Sigmoid colon (tissue), 7 donors: ENCODE measurements at places on chromosomes 16 and 17.

DNA sequence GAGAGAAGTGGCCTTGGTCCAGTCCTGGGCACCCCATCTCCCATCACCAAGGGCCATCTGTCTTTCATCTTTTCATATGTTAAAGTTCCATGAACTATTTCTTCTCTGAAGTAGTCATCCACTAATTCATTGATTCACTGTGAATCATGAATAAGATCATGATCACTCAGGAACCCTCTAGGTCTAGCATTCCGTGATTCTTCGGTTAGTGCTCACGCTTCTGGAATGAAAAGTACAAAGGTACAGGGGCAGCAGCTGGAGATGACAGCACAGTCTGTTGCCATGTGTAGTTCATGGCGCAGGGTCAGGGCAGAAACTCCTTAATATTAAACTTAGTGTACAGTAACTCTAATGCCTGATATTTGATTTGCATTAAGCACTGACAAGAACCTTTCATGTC is 127.1 kb downstream of the CDH13 start:
- no peak for DNase-seq

DNA sequence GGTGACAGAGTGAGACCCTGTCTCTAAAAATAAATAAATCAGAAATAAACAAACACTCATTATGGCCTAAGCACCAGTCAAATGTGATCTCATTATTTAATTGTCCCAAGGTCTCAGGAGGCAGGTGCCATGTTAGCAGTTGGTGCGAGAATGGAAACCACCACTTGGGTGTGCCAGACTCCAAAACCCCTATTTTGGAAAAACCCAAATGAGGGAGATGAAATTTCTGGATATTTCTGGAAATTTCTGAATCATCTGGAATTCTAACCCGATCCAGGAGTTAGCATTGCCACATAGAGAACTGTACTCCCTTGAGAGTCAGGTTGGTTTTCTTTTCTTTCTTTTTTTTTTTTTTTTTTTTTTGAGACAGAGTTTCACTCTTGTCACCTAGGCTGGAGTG is 264.0 kb downstream of the XYLT1 start:
- no peak for DNase-seq

- DNase-seq = peak; percentile 75
Measured at GRCh38 chr17:8142158-8142886, 9.9 kb downstream of the PER1 start.

DNA sequence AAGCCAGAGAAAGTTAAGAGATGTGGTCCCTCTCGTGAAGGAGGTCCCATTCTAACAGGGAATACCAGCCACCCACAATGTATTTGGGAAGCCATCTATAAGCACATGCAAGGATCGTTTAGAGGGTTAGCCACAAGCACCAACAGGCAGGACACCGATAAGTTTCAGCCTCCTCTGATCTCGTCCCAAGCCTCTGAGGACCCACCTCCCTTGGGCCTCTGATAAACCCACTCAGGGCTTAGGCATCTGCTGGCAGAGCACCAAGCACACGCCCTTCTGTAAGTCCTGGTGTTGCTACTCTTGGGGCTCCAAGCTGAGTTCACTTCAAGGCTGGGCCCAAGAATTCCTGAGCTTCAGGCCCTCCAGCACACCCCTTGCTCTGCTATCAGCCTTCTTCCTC is 5.4 kb upstream of the PNPO start:
- DNase-seq = no peak

DNA sequence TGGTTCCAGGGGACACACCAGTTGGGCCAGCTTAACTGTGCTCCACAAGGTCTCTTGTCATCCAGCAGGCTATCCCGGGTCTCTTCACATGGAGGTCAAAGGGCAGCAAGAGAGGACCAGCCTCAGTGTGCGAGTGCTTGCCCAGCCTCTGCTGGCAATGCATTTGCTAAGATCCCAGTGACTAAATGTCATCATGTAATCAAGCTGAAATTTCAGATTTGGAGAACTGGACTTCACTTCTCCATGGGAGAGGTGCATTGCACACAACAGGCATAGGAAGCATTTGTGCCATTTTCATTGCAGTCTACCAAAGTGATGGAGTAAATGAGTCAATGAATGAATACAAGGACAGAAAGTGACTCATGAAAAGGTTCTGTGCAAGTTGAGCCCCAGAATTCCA is 51.2 kb upstream of the KDM8 start:
- no peak for DNase-seq

DNA sequence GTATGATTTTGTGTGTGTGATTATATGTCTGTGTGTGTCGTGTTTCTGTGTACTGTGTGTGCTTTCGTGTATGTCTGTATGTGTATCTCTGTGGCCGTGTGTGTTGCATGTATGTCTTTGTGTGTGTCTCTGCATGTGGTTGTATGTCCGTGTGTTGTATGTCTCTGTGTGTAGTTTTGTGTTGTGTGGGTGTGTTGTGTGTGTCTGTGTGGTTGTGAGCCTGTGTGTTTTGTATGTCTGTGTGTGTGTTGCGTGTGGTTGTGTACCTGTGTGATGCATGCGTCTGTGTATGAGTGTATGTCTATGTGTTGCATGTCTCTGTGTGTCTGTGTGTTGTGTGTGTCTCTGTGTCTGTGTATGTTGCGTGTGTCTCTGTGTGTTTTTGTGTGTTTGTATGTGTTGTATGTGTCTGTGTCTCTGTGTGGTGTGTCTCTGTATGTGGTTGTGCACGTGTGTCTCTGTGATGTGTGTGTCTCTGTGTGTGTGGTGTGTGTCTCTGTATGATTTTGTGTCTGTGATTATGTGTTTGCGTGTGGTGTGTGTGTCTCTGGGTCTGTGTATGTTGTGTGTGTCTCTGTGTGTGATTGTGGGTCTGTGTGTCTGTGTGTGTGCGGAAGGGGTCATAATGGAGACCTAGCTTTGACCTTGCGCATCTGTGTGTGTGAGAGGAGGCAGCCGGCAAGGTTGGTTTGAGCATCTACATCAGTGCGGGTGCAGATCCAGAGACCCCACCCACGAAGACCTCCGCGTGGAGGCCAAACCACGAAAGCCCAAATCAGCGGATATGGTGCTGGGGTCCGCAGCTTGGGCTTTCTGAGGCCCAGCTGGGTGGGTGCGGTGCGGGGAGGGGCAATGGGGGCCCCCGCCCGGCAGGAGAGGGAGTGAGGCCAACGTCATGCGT is 212.6 kb upstream of the GSE1 start:
- peak; percentile 40 for DNase-seq
